ENCODE measurements at places on chromosomes 6 and 20.

- DNase-seq: no peak
These were observed 8.1 kb downstream of the SYCP2L start for GRCh38 chr6:10894958-10895357.

- DNase-seq: no peak
These were observed 56.0 kb upstream of the HEY2 start for GRCh38 chr6:125693480-125693879.

DNA sequence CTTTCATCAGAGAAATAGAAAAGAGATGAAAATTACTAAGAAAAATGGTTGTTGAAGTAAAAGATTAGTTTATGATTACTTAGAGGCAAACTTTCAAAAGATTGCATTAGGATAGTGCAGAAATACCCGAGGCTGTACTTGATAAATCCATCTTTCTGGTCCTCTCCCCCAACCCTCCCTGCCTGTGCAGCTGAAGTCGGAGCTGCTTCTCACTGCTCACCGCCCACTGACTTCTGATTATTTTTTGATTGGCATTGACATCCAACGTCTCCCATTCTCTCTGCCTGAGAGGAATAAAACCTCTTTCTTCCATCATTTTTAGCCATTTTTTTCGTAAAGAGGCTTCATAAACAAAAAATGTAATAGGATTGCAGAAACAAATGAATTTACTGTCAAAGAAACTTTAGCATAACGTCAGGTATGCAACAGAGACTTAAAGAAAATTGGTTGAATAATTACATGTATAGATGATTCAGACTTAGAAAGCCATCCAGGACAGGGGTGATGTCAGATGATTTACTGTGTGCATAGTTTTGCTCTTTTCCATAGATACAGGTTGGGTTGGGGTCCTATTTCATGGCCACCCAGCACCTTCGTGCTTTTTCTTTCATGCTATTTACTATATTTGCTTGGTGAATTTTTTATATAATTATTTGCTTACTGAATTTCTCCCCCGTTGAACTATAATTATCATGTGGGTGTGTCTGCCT, 53.6 kb upstream of the EDN3 start:
- DNase-seq: no peak

- no peak for DNase-seq
These were observed 19.9 kb upstream of the MUC21 start for GRCh38 chr6:30963641-30964040.

DNA sequence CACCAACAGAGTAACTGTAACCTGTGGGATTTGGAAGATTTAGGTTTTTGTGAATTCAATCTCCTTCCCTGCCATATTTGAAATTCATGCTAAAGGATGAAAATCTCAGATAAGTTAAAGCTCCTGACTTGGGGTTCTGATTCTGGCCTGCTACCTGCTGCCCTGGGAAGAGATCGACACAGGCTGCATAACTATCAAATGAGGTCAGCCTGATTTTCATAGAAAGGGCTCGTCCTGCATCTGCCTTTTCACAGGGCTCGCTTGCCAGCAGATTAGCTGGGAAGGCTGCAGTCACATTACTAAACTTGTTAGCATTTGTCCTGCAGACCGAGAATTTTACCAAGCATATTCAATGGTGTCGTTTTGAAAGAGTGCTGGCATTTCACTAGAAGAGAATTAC, 14.6 kb downstream of the GCLC start:
- no peak for DNase-seq

GRCh38 chr6:40928307-40928706, 110.7 kb downstream of the UNC5CL start:
- no peak for DNase-seq

DNA sequence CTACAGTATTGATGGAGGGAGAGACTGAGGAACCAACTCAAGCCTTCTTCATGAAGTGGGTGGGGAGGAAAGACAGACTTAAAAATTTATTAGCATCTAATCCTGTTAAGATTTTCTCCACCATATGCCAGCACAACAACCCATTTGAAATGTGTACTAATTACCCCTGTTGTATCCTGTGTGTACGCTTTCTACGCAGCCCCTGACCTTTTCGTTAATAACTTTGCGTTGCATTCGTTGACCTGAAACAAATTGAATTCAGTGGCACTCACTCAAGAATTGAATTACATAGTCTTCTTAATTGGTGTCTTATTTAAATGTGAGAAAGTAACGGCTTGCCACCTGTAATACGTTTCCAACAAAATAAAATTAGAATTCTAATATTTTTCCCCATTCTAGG, 113.9 kb downstream of the LINC00237 start:
- no peak for DNase-seq

DNA sequence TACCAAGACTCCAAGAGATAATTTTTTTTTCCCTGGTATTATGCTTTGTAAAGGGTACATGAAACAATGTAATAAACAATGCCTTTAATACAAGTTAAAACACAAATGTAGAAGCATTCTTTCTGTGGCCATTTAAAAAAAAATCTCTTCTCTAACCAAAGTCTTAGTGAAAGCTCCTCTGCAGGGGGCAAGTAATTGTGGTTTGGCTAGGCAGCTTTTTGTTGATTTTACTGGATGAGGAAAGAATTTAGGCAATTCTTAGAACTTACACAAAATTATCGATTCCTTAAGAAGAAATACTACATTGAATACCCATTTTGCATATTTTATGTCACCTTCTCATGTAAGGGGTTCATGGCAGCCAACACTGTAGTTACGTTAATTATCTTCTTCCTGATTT, 12.4 kb downstream of the TFB1M start:
- no peak for DNase-seq

- DNase-seq: no peak
These were observed 68.6 kb downstream of the TRAM2 start for GRCh38 chr6:52508261-52508739.

DNA sequence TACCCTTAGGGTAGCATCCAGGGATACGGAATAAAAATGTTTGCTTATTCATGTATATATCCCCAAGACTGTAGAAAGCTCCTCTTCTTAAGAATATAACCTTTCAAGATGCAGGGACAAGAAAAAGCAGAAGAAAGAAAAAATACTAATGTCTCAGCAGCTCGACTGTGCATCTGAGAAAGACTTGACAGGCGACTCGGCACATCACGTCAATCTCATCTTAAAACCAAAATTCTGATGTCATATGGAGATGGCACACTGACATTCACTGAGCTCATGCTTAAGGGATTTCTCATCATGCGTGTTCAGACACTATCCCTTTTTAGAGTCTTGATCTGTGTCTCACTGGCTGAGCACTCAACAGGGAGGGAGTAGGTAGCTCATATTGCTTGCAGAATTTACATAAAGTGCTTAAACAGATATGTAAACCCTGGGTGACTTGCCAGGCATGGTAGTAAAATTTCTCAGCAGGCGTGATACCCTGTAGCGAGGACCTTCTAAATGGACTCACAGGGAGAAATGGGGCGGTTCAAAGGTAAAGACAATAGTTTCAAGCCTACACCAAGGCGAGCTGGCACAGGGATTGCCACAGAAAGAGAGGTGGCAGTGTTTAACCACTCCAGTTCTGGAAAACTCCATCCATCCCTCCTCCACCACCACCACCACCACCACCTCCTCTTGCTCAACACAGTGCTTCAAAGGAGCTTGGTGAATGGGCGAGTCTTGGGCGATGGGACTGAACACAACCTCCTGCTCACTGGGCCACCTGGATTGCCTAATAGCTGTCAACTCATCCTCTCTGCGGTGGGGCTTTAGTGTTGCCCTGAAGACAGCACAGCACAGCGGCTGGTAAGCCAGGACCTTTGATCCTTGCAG, 330.5 kb downstream of the TFAP2A start:
- DNase-seq: no peak

DNA sequence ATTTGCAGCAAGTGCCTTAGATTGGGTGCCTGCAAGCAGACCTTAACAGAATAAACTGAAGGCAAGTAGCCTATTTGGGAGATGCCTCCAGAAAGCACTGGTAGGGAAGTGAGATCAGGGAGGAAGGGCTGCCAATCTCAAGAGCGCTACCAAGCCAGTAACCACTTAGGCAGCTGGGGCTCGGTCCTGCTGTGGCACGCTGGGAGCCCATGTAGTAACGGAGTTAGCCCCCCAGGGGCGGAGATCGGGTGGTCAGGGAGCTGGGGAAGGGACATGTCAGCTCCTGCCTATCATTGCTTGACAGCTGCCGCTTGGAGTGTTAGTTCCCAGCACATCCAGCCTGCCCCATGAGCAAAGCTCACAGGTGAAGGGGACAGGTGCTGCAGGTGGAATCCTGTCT, 127.0 kb downstream of the CEBPB start:
- no peak for DNase-seq

GRCh38 chr6:13559968-13560650, 14.3 kb upstream of the SIRT5 start:
- DNase-seq: no peak

DNA sequence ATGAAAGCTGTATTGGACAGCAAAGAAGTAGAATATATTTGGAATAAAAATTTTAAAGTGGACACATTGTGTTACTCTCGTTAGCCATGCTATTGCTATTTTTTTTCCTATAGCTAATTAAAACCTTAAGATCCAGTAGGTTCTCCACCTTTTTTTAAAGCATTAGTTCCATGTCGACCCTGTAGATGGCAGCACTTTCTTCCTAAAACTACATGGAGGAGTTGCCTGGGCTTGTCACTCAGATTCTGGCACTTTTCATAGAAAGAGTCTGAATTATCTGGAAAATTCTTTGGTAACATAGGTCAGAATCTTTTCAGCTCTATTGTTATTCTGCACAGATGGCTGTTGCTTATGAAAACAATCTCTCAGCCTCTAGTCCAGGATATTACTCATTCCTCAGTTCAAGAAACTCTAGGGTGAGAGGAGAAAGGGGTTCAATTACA, 42.0 kb upstream of the ESR1 start:
- no peak for DNase-seq

DNA sequence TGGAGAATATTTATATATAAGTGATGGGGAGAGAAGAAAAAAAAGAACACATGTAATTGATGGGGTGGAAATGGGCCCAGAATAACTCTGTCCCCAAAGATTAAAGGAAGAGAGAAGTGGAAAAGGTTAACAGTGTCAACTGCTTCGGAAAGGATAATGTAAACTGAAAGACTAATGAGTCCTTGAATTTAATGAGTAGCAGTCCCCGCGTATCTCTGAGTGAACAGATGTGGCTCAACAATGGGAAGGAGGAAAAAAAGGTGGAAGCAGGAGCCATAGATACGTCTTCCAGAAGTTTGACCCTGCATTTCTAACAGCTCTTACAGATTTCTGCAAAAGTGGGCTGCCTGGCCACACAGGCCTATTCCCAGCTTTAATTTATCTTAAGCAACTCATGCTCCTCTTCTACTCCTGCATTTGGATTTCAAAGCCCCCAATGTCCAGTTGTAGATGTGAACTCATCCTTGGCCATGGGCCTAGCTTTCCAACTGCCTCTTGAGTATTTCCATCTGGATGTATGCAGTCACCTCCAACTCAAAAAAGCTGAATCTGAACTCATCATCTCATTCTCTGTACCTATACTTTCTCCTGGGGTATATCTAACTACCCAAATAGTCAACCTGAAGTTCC, 61.3 kb downstream of the DST start:
- DNase-seq: no peak

- DNase-seq: no peak
These were observed 1.4 kb downstream of the ELOVL5 start for GRCh38 chr6:53347250-53347920.

GRCh38 chr6:125273965-125274364, 27.8 kb downstream of the HDDC2 start:
- DNase-seq: no peak

DNA sequence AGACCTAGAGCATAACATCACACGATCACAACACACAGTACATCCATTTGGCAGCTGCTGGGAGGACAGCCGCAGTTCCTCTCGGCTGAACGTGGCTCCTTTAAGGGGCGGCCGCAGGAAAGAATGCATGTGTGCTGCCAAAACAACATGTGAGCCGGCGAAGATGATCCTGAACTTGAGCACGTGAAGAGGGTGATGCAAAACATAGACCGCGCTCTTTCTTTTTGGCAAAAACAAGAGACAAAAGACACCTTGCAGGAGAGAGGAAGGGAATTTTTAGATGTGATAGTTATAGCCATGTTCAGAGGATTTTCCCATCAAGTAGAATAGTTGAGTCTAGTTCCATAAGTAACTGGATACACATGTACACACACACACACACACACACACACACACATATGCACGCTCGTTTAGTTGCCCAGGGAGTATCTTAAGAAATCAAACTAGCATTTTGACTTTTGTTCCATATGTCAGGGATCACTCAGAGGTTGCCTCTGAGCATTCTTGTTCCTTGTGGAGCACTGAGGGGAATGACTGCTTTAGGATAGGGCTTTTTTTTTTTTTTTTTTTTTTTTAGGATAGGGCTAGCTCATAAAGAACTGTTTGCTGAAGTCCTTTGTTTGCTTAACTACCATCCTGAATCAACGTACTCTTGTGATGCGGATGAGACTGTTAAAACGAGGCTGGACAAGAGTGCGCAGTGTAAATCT, 21.7 kb upstream of the RANBP9 start:
- no peak for DNase-seq

DNA sequence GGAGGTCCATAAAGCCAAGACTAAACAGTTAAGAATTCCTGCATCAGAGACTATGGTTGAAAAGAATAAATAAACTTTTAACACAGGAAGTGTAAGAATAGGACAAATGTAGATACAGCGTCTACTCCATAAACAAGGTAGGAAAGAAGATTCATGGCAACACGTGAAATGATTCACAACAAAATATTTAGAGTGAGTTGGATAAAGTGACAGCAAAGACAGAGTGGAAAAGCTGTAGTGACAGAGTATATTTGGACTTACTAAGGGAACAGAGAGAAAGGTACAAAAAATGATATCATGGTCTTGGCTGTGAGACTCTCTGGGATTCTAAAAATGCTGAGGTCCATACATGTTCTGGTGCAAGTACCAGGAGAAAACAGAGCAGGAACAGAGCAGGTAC, 21.9 kb upstream of the KIAA0408 start:
- no peak for DNase-seq

GRCh38 chr20:58682656-58683531, 9.7 kb upstream of the NPEPL1 start:
- no peak for DNase-seq

DNA sequence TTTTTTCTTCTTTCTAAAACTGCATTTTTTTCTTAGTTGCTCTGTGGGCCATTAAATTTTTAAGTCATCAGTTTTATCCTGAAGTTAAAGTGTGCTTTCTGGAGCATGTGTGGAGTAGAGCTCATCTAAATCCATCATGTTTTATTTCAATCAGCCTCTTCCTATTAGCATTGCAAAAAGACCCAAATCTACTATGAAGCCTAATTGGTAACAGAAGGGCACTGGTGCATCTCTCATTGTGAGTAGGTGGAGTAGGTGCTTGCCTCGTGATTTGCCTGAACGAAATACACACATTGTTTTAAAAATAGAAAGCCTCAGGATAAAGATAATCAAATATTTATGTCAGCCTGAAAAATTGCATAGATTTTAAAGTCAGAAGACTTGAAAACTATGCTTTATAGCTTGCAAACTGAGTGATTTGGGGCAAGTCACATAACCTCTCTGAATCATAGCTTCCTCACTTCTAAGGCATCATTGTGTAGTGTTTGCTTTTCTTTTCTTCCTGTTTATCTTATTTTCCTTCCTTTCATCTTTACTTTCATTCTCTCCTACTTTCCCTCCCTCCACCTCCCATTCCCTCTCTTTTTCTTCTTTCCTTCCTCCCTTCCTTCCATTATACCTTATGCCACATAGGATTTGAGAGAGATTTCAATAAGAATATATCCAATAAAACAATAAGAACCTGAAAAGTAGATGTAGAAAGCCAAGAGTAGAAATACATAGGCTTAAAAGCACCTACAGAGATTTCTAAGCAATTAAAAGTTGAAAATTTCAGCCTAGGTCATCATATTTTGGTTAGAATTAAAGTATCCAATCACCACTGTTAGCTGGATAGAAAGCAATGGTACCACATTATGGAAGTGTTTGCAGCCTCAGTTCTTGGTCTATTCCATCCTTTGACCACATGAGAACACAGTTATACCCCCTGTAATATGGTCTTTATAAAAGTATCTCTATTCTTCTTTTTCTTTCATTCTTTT, 49.6 kb upstream of the RNF146 start:
- no peak for DNase-seq

All from activated CD4-positive, alpha-beta T cell treated with anti-CD3 and anti-CD28 coated beads, Interleukin-2, amount 50 U/mL, for 24 hours (primary cell).